EL (cell line): ENCODE measurements at places on chromosomes 11 and 22.

GRCh38 chr11:9594267-9595046, 21.0 kb downstream of the WEE1 start:
- peak; percentile 41 for DNase-seq

DNA sequence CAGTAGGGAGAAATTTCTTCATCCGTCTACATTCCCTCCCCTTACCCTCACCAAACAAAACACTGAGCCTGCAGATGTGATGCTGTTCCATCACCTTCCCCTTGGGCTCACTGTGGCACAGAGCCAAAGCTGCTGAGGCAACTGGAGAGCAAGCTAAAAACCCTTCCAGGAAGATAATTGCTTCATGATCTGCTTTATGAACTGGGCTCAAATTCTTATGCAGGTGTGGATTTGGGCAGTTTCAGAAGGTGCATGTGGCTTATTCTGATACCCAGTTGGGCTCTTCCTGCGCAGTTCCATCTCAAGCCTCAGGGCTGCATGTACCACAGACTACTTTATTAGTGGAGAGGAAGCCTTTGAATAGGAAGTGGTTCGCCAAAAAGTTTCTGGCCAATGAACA, 58.3 kb downstream of the AAMDC start:
- peak; percentile 32 for DNase-seq

DNA sequence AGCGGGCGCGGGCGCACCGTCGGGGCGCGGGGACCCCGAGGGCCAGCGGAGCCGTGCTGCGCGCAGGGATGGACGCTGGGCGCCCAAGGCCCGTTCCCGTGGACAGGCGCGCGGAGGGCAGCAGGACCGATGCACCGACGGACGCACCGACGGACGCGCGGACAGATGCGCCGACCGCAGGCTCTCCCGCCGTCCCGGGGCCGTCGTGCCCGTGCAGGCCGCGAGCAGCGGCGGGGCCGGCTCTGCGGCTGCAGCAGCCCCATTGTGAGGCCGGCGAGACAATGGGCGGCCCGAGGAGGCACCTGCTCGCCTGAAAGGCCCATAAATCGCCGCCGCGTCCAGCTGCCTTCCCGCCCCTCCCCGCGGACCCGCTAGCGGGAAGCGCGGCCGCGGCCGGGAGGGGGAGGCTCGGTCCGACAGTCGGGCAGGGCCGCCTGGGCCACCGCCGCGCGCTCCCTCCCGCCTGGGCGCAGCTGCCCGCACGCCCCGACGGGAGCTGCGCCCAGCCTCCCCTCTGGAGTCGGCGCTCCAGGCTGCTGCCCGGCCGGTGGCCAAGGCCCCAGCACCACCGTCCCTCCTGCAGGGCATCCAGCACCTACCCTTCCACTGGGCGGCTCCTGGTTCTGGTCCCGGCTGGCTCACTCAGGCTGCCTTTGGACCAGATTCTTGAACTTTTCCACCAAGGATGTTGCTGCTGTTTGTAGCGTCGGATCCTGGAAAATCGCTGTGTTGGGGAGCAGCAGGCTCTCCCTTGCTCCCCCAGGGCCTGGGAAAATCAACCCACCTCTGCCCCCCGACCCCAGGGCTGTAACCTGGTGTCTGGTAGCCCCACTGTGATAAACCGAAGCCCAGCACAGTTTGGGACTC, 15.8 kb downstream of the CDKN1C start:
- no peak for DNase-seq

- no peak for DNase-seq
Observed at GRCh38 chr11:41878095-41878494, 418.6 kb upstream of the LRRC4C start.

GRCh38 chr11:95671768-95672167, 117.8 kb downstream of the FAM76B start:
- no peak for DNase-seq

DNA sequence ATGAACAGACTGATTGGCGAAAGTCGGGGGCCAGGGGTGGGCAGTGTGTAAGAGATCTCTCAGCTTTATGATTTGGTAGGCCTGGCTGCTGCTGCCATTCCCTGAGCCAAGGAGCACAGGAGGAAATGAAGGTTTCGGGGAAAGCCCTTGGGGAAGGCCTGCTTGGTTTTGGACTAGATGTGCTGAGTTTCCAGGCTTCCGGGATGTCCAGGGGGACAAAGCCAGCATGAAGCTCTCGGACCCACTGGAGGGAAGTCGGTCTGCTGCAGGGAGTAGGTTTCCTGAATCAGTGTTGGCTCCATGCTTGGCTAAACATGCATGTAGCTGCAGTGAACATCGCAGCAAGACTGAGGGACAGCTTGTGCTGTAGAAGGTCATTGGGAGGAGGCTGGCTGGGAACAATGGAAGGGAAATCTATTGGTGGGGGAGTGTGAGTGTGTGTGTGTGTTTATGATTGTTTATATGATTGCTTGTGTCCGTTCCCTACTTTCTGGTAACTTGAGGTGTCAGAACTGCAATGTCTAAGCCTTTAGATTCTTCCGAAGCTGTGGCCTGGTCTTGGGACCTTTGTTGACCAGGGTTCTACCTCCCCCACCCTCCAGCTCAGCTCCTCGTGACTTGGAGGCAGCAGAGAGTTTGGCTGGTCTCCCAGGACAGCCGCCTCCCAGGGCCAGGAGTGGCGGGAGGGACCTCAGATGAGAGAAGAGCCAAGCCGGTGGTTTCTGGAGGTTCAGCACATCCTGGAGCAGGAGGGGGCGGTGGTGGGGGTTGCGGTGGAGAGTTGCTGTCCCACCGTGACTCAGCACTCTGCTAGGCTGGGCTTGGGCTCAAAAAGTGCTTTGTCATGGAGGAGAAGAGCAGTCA, 4.0 kb upstream of the FTH1 start:
- peak; percentile 99 for DNase-seq

DNA sequence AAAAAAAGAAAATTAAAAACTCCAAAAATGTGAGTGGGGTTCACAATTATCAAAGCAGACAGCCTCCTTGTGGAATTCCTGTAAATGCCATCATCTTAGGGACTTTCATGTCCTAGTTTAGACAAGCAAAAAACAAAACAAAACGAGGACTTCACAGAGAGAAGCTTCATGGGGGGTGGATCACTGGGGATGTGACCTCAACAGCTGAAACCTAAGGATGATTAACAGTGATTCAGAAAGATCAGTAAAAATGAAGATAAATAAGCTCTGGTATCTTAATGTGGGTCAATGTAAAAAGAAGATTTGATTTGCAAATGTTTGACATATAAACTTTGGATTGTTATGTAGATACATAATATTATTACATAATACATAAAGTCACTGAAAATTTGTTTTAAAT, 8.1 kb upstream of the OR10W1 start:
- peak; percentile 29 for DNase-seq

GRCh38 chr22:29138556-29139305, 65.9 kb downstream of the KREMEN1 start:
- DNase-seq: no peak

DNA sequence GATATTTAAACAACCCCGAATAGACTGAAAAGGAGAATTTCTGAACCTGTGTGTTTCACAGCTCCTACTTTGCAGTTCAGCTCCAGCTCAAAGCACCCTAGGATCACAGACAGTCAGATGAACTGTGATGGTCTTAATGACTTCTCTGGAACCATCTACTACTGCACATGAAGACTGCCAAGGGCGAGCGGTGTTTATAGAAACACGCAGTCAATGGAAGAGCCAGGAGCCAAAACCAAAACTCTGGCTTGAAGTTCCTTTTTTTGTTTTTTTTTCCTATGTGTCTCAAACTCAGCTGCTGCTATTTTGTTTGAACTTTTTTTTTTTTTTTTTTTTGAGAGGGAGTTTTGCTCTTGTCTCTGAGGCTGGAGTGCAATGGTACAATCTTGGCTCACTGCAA, 382.6 kb upstream of the SYN3 start:
- no peak for DNase-seq

- DNase-seq: no peak
Observed at GRCh38 chr22:39303358-39303757, 16.1 kb downstream of the RPL3 start.

- no peak for DNase-seq
Observed at GRCh38 chr22:49153921-49154320, 673.8 kb downstream of the BRD1 start.

GRCh38 chr11:44824300-44824704, 97.5 kb downstream of the TSPAN18 start:
- DNase-seq: no peak

DNA sequence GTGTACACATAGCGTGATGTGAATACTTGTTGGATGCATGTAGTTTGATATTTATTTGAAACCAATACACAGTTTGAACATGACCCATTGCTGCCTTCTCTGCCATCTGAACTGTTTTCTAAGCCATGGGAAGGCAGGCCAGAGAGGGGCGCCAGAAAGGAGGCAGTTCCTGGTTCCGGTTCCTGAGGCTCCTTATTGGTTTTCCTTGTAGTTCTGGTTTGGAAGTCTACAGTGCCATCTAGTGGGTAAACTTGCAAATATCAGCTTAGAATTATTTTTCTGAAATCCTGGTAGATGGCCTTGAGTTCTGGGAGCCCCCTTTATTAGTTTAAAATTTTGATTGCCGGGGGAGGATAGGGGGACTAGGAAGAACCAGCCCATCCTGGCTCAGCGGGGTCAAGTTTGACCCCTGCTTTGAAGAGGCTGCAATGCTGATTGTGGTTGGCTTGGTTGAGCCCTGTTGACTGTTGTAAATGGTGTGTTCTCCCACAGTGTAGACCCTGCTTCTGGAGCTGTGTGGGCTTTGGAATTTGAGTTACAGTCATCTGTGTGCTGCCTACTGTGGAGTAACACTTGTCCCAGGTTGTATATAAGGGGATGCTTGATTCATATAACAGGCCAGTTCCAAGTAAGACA, 48.4 kb downstream of the GRAMD1B start:
- DNase-seq: peak; percentile 83
